ENCODE measurements at places on chromosomes 2 and 18. TPM values are rescaled to one million over a fixed set of nuclear protein-coding genes. Genes with fewer than 3 reads are reported as not detected.

The GPAT2 gene
- not detected for total RNA-seq

The MEP1B gene
- not detected for total RNA-seq

The APOB gene
- total RNA-seq = 0.05 TPM

The EGR4 gene
- 0.81 TPM for total RNA-seq

The RUFY4 gene
- 0.21 TPM for total RNA-seq

The WNT10A gene
- total RNA-seq = 3.4 TPM
